SK-MEL-5 (cell line): ENCODE measurements at places on chromosomes 12 and 14. TPM values are rescaled to one million over a fixed set of nuclear protein-coding genes. Genes with fewer than 3 reads are reported as not detected.

DNA sequence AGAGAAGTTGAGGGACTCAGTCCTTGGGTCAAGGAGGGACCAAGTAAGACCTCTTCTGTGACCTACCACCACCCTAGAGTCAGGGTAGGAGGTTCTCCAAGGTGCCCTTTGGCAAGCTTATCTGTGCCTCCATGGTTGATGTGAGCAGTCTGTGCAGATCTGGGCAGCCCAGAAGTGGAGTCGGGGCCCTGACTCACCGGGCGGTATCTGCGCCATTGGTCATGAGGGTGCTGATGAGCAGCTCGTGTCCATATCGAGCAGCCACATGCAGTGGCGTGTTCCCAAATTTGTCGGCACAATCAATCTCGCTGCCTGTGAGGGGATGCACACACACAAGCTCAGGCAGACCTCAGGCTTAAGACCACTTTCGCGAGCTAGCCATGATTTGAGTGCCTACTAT, 5.1 kb downstream of the ANKRD52 start:
- DNase-seq: no peak

DNA sequence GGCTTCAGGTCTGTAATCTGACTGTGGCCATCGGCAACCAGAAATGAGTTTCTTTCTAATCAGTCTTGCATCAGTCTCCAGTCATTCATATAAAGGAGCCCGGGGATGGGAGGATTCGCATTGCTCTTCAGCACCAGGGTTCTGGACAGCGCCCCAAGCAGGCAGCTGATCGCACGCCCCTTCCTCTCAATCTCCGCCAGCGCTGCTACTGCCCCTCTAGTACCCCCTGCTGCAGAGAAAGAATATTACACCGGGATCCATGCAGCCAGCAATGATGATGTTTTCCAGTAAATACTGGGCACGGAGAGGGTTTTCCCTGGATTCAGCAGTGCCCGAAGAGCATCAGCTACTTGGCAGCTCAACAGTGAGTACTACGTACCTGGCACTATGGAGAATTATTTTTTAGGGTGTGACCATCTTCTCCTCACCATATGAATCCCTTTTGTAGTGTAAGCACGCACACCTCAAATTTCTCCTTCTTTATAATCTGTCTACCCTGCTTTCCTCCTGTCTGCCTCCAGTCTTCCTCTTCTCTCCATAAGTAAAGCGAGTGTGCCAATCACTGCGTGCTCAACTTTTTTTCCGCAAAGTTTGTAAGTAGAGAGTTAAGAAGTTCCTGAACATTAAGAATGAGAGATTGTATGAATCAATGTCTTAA, at the start of gene TPH2:
TSS of gene TPH2 (plus strand) at position 118 of the 658 bp plus-strand sequence. CDS start at position 260, 142 bp downstream.
- peak; percentile 83 for DNase-seq

- no peak for DNase-seq
Measured at GRCh38 chr14:68208626-68209317, 389.2 kb downstream of the RAD51B start.

- no peak for DNase-seq
Measured at GRCh38 chr12:46506961-46507360, 134.4 kb upstream of the SLC38A2 start.

DNA sequence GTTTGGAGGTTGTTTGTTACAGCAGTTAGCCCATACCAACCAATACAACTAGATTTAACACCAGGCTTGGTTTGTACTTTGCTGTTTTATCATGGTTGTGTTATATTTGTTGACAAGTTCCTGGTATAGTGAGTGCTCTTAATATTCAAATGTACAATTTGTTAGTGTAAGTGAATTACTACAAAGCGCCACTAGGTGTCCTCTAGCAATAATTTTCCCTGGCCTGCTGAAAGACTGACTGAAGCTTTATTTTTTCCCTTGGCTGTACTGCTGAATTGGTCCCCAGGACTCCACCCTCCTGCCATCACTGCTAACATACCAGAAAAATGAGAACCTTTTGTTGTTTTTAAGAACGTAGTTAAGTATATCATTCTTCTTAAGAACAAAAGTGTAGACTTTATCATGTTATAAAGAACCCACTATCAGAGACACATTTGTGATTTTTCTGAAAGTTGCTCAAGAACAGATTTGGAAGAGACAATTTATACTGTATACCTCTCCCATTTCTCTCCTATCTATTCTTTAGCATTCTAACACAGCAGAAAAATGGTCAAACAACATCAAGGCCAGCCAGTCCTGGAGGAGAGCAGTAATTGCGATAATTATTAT, 75.3 kb upstream of the FAR2 start:
- peak; percentile 74 for DNase-seq

DNA sequence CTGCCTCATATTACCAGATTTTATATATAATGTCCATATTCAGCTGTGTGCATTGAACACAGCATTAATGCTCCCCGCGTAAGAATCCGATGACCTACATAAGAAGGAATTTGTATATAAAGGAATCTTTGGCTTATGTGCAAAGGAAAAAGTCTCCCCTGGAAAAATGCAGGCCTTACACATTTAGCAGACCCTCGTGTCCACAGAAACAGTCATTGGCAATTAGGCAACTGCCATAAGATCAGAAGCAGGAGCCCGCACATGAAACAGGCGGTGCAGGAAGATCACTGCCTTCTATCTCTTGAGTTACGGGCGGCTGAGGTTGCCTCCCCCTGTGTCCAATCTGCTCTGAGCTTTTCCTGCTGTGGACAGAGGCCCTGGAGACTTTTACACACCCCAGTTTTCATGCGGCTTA, 63.2 kb upstream of the RFX4 start:
- no peak for DNase-seq

DNA sequence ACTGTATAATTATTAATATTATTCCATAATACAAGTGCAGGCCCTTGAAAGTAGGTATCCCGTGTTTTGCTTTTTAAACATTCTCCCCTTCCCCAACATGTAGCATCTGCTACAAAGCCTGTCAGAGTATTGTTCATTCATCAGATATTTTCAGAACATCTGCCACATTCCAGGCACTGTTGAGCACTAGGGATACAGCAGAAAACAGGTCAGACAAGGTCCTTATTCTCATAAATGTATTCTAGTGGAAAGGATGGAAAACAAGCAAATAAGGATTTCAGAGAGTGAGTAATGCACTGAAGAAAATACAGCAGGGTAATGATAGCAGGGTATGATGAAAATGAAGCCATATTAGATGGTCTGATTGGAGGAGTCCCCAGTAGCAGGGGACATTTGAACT, 3.8 kb downstream of the ERP29 start:
- no peak for DNase-seq

DNA sequence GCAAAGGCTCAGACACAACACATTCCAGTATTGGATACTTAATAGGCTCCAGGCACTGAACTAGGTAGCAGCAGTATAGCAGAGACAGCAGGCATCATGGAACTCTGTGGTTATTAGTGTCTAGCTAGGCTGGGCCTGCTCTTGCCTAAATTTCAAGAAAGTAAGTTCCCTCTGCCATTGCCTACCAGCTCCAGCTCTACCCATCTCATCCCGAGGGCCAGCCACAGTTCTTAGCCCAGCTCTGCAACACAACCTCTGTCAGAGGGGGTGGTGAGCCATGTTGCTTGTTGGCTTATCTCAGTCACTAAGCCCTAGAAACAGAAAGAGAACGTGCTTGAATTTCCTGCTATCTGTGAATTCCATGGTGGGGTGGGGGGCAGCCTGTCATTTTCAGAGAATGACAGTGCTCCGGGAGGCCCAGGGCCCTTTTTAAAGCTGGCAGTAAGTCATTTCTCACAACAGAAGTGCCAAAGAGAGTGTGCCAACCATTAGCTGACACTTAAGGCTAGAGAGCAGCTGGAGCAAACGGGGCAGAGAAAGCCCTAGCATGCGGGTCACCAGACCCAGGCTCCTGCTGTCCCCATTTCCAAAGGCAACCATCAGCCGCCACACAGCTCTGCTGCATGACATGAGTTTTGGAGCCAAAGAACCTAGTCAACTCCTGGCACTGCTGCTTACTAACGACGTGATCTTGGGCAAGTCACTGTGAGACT, 105.9 kb downstream of the PRMT8 start:
- DNase-seq: no peak

GRCh38 chr14:72892103-72892878, 1.6 kb downstream of the DPF3 start:
- DNase-seq: no peak

- DNase-seq: no peak
Measured at GRCh38 chr12:68631227-68631626, 20.5 kb downstream of the RAP1B start.

GRCh38 chr12:111395336-111396187, 10.2 kb upstream of the SH2B3 start:
- DNase-seq: no peak

GRCh38 chr12:108572166-108572790, 9.9 kb downstream of the ISCU start:
- no peak for DNase-seq

GRCh38 chr12:28652239-28652638, 462.0 kb downstream of the CCDC91 start:
- DNase-seq: no peak

DNA sequence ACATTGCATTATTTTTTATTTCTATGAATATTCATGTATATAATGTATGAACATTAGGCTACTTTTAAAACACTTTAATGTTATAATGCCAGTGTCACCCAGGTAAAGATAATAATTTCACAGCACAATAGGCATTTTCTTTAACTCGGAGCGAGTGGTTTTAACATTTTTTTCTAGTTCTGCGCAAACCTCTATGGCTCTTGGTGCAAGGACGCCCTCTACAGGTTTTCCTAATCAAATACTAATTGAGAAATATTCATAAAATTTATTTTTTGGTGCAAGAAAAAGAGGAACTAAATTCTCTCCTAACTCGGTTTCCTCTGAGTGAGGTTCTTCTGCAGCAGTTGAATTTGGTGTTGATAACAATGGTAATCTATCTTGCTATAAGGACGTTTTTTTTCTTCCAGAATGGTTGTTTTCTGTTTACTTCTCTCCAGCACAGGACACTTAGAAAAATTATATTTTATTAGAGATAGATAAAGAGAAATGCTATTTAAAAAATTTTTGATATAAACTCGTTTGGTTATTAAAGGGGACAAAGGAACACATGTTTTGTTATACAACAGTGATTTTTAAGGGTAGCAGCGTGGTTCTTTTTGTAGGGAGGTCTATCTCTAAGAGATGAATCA, 2.4 kb upstream of the WIF1 start:
- DNase-seq: peak; percentile 66

DNA sequence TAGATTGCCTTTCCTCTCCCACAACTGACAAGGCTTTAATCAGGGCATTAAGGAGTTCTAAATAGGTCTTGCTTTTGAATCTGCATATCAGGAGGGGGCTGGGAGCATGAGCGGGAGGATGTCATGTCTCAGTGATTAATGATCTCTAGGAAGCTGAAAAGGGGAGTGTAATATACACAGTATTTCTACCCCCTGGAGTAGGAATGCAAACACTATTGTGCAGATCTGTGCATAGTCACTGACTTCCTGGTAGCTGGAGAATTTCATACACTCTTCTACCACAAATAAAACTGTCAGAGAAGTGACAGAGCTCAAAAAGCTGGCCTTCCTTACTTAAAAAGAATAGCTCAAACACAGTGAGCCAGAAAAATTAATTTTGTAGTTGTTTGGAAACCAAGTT, 65.8 kb downstream of the RIC8B start:
- DNase-seq: peak; percentile 16

DNA sequence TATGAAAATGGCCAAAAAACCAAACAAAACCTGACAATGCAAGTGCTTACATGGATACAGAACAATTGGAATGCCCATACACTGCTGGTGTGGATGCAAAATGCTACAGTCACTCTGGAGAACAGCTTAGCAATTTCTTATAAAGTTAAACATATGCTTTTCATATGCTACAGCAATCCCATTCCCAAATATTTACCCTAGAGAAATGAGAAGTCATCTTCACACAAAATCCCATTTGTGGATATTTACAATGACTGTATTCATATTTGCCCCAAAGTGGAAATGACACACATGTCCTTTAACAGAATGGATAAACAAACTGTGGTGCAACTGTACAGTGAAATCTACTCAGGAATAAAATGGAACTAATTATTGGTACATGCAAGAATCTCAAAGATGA, 20.4 kb downstream of the SAV1 start:
- DNase-seq: peak; percentile 66

- no peak for DNase-seq
Measured at GRCh38 chr12:62434494-62435302, 31.9 kb upstream of the MON2 start.

DNA sequence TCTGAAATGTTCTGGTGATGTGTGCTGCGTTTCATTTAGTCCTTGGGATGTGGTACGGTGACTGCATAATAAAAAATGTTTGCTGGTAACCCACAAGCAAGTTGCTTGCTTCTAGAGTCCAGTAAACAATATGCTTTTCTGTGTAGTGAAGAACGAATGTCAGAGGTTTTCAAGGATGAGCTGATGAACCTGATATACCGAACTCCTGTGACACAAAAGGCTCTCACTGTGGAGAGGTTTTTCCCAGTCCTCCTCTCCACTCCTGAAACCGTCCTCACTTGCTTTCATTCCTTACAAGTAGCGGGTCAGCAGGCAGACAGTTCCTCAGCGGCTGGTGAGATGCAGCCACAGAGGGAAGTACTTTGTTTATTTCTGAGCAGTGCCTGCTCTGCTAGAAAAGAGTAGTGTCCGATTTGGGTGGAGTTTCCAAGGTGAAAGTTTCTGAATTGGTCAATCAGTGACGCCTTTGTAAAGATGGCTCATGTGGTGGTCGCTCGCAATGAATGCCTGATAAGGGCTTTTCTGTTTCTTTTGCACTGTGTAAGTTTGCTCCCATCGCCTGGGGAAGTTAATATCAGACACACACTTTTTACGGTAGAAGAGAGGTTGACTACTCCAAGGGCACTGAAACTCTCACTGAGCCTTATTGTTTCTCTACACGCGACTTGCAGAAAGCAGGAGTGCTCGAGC, 3.0 kb downstream of the ETV6 start:
- DNase-seq: peak; percentile 68

DNA sequence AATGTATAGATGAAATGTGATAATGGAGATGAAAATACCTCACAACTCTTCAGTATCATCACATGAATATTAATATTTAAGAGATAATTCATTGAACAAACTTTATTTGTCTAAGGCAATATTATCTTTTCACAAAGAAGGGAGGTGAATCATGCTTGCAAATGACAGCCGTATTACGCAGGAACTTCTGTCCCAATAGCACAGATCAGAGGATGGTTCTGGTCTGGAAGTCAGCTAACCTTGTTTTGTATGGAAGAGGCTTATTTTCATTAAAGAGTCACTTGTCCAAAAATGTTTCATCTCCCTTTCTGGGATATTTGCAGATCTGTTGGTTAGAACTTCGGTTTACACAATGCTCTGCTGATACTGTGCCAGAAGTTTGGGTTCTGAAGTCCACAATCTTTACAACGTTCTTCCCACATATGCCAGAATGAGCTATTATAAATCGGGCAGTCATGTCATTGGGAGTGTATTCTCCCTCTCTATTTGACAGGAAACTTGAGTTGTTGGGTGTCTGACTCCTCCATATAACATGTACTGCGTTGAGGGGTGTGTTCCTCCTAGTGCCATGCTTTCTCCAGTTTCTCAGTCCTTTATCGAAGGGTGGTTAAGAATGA, 29.8 kb downstream of the YY1 start:
- no peak for DNase-seq

GRCh38 chr14:61330511-61330910, 9.1 kb downstream of the PRKCH start:
- DNase-seq: no peak

The TSHR gene
- not detected in 2 replicates for total RNA-seq

The PTHLH gene
- 0.16 and 0.37 TPM in 2 replicates for total RNA-seq
